ENCODE measurements at places on chromosomes 2 and 18.

DNA sequence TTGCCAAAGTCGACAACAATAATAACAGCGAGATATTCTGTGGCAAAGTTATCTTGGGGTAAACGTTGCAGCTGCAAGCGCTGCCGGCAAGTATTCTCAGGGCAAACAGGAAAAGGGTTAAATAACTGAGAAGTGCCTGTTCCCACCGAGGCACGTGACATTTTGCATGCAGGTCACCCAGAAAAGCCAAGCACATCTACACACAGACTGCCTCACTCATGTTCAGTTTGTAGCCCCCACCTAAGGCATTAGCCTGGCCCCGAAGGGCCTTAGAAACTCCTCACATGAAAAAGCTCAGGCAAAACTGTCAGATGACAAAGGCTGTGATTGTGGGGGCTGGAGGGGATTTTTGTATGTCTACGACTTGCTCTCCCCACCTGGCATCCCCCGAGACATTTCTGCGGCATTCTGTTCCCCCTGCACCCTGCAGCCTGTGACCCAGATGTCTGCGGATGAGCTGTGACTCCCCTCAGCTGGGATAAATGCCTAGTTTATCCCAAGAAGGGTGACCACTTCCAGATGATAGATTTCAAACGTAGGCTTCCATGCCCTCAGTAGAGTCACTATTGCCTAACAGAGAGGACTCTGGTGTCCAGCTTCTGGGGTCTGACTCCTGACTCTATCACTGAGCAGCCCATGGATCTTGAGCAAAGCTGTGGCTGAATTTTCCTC, 215.2 kb upstream of the SIX2 start:
- DNase-seq: no peak

- no peak for DNase-seq
These were observed 299.0 kb downstream of the TRIB2 start for GRCh38 chr2:13015532-13016320.

DNA sequence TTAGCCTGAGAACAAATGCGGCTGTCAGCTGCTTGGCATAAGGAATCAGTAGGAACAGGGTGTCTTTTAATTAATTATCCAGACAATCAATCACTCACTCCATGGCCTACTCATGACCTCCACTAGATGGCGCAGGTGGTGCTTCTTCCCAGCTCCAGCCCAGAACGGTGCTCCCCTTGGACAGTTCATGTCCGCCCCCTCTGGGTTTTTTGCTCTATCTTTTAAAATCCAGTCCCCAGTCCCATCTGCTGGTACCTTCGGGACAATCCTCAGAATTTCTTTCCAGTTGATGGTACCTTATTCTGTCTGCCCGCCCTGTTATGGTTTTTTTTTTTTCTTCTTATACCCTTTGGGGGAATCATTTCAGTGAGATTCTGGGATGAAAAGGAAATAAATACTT, 99.8 kb downstream of the CACNB4 start:
- peak; percentile 48 for DNase-seq

DNA sequence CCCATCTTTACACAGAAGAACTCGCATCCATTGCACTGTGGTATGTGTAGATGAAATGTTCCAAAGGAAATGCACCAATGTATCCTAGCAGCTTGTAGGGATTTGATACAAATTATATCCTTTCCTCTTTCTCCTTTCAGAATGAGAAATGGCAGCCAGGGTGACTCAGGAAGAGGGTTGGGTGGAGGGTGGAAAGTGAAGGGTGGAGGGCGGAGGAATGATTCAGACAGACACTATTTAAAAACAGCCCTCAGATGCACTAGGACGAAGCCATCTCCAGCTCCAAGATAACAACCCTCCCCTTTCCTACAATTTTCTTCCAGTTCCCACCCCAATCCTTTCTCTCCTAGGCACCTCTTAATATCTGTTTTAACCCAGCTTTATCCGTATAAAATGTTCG, 96.2 kb upstream of the STK39 start:
- DNase-seq: no peak

- no peak for DNase-seq
These were observed 195.1 kb downstream of the C1D start for GRCh38 chr2:67867735-67868134.

DNA sequence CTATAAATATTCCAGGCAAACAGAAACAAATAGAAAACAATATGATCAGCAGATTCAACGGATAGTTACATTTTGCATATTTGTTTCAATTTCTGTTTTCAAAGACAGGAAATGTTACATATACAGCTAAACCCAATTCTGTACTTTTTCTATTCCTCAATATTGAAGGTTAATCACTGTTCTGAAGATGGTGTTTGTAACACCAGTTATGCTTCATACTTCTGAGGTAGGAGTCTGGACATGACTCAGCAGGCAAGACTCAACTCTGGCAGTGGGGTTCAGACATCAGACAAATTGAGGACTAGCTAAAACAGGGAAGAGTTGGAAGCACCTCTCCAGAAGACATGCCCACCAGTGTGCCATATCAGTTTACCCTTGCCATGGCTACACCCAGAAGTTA, 16.6 kb downstream of the SERPINB13 start:
- no peak for DNase-seq

DNA sequence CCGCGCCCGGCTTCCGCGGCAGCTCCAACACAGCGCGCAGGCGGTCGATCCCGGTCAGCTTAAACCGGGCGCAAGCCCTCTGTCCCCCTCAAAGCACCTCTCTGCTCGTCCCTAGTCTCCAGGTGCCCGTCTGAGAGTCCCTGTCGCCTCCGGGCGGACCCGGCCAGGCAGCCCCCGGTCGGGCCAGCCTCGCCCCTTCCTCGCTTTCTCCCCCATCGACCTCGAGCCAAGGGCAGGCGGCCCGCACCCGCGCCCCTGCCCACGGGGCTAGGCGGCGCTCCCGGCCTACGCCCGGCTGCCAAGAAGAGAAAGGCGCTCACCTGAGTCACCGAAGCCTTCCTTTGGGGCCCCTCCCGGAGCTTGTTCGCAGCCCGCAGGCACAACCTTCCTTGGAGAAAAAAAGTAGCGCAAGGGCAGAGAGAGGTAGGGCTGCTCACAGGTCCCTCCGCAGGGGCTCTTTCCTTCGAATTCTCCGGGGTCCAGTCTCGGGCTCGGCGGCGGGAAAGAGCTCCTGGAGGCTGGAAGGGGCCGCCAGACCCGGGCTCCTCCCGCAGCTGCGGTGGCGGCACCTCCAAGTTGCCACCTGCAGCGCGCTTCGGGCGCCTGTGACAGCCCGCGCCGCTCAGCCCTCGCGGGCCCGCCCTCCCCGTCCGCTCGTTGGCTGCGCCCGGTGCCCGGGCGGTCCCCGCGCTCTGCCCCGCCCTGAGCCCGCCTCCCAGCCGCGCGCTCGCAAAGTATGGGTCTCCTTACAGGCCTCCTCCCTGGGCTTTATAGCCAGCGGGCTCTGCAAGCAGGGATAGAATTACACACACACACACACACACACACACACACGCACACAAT, 86.5 kb upstream of the EPB41L3 start:
- peak; percentile 46 for DNase-seq

DNA sequence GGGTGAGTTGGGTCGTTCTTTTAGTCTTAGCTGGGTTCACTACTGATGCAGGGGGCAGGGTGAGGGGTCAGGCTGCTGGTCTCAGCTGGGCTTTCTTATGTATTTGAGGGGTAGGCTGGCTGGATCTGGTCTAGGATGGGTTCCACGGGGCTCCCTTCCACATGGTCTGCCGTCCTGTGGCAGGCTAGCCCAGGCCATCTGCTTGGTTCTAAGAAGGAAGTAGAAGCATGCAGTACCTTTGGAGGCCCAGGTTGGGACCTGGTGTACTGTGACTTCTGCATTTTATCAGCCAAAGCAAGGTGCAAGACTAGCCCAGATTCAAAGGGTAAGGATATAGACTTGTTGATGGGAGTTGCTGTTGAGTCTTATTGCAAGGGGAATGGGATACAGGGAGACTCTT, 35.5 kb upstream of the MGAT5 start:
- no peak for DNase-seq

- DNase-seq: no peak
These were observed 608.3 kb downstream of the ERBB4 start for GRCh38 chr2:211930331-211930730.

DNA sequence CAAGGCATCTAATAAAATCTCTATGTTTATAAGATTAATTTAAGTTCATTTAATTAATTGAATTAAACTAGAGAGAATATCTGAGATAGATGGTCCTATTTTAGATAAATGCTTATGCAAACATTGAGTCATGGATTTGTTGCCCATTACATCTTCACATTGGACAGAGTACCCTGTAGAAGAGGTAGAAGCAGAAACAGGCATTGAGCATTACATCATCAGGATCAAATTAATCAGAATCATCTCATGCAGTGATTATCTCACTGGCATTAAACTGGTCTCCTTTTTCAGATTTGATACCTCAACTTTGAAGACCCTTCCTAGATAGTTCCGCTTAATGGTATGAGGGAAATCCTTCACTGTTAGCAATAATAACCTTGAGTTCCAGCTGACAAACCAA, 469.6 kb upstream of the VRK2 start:
- no peak for DNase-seq

DNA sequence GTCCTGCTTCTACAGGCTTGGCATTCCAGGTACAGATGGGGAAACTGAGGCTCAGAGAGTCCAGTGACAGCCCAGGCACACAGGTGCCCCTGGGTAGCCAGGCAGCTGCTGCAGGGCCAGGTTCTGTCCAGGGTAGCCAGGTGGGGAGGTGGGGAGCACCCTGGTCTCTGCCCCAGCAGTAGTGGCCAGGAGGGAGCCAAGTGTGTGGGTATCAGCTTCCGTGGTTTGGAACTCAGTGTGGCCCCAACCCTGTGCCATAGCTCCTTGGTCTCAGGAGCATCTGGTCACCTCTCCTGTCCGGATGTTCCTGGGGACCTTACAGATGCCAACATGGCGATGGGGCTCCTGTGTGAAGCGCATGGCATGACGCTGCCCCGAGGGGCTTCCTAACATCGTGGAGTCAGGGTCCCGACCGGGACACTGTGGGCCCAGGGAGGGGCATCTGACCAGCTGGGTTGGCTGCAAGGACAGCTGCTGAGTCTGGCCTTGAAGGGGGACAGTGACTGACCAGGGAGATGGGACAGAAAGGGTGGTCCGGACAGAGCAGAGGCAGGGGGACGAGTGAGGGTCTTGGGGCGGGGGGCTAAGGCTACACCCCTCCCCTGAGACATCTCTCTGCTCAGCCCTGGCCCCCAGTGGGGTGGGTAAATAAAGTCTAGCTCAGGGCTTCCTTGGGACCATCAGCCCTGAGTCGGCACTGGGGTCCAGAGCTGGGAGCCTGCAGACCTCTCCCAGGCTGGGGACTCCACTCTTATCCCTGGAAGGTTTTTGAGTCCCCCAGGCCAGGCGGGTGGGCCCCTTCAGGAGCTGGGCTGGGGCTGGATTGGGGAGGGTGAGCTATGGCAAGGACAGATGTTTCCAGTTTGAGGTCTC, 76.0 kb upstream of the SMAD7 start:
- DNase-seq: no peak

GRCh38 chr18:36649205-36649604, 179.6 kb downstream of the TPGS2 start:
- no peak for DNase-seq

DNA sequence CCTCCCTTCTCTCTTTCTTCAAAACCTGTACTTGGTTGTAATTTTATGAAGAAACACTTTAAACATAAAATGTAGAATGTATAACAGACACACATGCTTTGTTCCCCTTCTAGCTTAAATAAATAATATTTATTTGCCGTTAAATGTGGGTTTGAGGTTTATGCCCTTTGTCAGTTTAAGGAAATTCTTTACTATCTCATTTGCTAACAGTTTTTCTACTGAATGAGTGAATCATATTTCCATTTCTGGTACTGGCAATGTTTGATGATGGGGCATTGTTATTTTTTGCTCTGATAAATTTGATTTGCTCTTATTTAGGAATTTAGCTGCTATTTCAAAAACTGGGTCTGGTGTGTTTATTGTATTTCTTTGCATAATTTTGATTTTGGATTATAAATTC, 555.6 kb downstream of the CCDC85A start:
- DNase-seq: no peak

- no peak for DNase-seq
These were observed 116.9 kb downstream of the SMAD7 start for GRCh38 chr18:48833701-48834412.

DNA sequence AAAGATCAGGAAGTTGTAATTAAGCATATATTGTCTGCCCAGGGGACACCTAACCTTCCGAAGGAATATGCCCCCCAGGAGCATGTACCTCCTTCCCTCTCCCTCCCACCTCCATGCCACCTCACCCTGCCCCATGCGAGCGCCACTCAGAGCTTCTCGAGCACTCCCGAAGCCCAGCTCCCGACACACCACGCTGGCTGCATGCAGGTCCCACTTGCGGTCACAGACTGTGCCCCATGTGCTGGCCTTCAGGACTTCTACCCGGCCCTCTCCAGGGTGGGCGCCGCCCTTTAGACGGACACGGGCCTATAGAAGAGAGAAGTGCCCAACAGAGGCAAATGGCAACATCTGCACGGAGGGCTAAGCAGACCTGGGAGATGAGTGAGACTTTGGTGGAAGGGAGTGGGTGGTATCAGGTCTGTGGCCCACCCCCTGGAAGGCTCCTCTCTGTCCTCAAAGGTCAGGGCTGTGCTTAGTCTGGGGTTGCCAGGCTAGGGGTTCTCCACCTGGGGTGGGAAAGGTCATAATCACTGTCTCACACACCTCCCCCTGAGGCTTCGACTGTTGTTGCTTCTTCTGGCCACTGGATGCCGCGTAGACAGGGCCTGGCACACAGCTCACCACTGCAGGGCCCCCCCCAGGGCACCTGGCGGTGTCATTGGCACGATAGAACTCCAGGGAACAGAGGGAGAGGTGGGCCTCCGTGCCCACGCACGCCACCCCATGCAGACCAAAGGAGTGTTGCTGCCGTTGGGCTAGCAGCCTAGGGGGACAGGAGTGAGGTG, 6.6 kb downstream of the HTRA2 start:
- no peak for DNase-seq

DNA sequence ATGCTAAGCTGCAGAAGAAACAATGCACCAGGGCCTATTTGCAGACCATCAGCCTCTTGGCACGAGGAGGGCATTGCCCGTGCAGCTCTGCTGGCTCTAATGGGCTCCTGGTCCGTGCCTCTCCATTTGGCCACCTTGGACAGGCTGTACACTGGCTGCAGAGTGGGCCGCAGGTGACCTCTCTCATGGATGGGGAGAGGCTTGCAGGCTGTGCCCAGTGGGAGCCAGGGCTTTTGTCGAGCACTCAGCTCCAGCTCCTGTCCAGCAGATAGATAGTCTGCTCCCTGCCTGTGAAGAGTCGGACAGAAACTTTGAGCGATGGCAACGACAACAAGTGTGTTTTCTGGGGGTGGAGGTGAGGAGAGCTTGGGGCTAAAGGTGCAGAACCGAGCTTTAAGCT, 100.9 kb downstream of the MBP start:
- DNase-seq: no peak

- no peak for DNase-seq
These were observed 63.7 kb upstream of the FANCL start for GRCh38 chr2:58304843-58305242.

GRCh38 chr2:66462501-66462825, 27.5 kb downstream of the MEIS1 start:
- no peak for DNase-seq

DNA sequence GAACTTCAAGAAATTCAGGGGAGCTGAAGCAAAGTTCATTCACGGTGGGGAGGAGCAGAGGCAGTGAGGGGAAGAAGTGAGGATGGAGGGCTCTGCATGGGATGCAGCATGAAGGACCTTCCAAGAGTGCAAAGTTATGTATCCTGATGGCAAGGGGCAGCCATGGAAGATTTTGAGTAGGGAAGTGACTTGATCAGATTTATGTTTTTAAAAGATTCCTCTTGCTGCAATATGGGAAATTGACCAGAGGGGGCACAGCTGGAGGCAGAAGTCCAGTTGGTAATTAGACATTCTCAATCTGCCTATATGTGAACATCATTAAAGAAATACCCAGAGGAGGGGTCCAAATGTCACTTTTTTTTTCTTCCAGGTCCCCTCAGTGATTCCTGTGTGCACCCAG, 21.5 kb upstream of the ANXA4 start:
- no peak for DNase-seq

Data from NCI-H1694 treated with DMSO at 0.1 percent for 48 hours (cell line).